ENCODE measurements at places on chromosomes 6 and 20.
A peak's percentile ranks its signal among the peaks of the same experiment; 100 is the strongest.

- DNase-seq: no peak
These were observed 18.2 kb upstream of the IL22RA2 start for GRCh38 chr6:137191670-137192069.

DNA sequence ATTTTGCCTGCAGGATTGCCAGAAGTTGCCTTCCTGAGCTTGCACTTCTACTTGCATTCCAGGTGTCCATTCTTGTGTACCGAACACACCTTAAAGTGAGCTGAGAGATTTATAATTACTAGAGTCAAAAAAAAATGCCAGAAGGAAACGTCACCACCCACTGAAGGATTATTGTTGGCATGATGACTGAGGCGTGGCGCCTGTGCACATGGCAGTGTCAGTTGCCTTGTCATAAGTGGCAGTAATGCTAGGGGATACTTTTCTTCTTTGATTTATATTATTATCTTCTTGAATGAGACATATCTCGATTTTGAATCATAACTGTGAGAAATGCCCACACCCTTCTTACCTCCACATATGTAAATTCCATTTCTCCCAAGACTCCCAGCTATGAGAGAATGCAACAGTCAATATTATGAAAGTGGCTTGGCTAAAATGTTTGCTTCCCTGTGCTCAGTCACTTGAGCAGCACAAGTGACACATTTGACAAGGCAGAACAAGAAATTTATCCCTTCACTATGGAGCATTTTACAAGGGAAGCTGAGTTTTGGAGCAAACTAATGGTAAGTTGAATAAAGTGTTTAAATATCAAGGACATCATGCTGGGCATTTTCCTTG lies 149.5 kb upstream of the SASH1 start:
- no peak for DNase-seq

DNA sequence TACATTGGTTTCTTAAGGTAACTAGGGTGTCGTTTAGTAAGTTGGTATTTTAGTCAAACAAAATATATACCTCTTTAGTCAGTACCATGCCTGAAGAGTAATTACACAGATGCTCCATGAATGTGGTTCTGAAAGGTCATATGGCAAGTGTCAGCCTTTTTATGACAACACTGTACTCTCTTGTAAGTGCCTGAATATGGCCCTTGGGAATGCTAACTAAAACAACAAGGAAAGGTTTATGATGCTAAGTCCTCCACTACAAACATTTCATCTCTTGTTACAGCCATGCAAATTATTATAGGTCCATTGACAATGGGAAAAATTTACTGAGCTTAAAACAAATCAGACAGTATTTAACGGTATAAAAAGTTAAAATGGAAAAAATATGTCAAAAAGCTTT lies 39.0 kb upstream of the SUPT3H start:
- peak; percentile 50 for DNase-seq

- DNase-seq: no peak
These were observed 10.6 kb downstream of the HEY2 start for GRCh38 chr6:125759959-125760457.

GRCh38 chr6:64259372-64259771 lies 623.8 kb downstream of the PHF3 start:
- no peak for DNase-seq

DNA sequence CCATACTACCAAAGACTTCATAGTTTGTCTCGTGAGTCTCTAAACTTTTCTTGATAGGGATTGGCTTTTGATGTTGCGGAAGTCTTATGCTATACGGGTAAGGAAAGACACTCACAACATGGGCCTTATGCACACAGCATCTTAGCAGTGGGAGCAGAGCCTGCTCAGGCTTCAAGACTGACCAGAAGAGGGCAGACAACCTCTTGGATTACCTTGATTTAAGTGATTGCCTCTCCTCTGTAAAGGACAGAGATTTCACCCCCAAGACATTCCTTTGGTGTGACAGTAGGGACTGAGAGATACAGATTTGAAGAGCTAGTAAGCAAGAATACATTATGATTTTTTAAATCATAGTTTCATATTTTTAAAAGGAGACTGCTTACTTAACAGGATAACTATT lies 71.0 kb upstream of the SAMD3 start:
- DNase-seq: peak; percentile 73

- no peak for DNase-seq
These were observed 66.0 kb upstream of the PREP start for GRCh38 chr6:105468850-105469249.

DNA sequence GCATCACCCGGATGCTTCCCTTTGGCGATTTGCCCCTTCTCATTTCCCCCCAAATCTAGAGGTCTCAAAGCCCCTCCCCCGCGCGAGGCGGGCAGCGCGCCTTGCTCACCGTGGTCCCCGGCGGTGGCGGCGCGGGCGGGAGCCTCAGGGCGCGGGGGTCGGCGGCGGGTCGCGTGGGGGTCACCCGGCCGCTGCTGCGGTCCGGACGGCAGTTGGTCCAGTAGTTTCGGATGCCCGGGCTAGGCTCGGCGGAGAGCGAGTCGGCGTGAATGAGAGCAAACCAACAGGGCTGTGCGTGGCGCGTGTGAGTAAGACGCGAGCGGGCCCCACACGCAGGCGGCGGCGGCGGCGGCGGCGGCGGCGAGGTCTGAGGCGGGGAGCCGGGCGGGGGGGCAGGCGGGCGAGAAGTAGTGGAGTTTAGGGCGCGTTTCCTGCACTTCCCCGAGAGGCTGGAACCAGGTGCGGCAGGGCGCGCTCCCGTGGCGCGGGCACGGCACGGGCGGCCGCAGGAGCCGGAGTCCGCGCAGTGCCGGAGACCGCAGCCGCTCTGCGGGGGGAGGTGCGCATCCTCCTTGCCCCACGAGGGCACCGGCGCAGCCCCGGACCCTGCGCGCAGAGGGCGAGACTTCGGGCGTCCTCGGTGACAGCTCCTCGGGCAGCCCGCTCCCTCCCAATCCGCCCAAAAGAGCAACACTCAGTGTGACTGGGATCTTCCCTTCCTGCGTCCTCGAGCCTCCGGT lies 567 bp downstream of the HS3ST5 start:
- DNase-seq: no peak

- no peak for DNase-seq
These were observed 189.0 kb downstream of the SLC16A10 start for GRCh38 chr6:111276335-111276734.

DNA sequence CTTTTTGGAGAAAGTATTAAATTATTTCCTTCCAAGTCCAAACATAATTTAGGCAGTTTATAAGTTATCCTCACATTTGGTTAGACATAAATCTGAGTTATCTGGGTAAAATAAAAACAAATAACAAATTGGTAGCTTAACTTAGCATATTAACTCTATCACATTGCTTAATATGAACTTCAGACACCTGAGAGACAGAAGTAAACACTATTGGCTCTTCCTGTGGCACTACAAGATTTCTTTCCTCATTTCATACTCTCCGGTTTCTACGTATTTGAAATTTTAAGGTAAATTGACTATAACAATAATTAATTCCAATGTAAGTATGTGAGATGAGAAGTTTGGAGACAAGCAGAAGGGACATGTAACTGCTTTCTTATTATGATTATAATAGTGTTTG lies 106.8 kb downstream of the TRMT11 start:
- no peak for DNase-seq

- DNase-seq: no peak
These were observed 39.1 kb downstream of the NRN1 start for GRCh38 chr6:5967594-5967993.
